ENCODE measurements at places on chromosomes 4 and X.

DNA sequence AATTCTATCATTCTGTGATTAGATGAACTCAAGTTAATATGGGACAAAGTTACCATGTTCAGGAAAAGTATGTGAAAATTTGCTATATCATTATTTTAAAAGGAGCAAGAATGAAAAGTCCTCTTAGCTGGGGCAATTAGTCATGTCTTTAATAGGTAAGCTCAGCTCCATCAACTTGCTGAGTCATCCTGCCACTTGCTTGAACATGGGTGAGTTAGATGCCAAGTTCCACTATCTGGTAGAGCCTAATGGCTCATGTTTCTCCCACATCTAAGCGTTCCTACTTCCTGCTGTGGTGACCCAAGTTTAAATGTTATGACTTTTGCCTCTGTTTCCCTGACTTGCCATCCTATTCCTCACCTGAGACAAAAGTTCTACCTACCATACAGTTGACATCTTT is 276.8 kb downstream of the ZNF674 start:
- DNase-seq = no peak

DNA sequence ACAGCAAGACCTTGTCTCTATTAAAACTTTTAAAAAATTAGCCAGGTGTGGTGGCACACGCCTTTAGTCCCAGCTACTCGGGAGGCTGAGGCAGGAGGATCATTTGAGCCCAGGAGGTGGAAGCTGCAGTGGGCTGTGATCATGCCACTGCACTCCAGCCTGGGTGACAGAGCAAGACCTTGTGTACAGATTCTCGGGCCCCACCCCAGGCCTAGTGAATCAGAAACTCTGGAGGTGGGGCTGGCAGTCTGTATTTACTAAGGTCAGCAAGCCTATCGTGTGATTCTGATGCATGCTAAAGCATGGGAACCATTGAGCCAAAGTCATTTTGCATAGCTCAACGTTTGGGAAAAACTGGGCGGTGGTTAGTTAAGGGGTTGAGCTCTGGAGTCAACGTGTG is 3.5 kb downstream of the S100G start:
- DNase-seq = no peak

GRCh38 chrX:139158256-139158655 is 372.3 kb upstream of the F9 start:
- DNase-seq = no peak

- no peak for DNase-seq
Measured at GRCh38 chrX:43525901-43526610, 130.0 kb upstream of the MAOA start.

DNA sequence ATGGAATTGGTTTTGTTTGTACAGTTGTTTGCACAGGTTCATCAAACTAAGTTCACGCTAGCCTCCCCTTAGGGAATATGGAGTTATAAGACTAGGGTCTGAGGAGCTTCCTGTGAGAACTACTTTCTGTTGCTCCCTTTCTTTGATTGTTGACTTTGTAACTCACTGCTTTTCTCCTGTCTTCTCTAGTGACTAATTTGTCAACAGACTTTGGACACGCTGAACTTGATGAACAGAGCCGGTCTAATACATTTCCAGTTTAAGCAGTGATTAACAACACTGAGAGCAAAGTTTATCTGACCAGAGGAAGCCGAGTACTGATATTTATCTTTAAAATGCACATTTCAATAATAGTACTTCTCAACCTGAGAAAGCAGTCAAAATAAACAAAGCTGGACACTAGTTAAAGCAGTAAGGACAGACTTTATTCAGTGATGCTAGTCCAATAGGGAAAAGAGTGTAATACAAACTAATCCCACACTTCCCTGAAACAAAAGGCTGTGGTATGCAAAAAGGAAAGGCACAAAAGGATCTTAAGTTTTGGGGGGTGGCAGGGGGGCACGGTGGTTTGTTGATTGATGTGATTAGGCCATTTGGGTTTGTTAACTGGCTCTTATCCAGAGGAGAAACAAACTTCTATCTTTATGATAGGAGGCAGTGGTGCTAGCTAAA is 2.7 kb upstream of the NUDT9 start:
- no peak for DNase-seq

DNA sequence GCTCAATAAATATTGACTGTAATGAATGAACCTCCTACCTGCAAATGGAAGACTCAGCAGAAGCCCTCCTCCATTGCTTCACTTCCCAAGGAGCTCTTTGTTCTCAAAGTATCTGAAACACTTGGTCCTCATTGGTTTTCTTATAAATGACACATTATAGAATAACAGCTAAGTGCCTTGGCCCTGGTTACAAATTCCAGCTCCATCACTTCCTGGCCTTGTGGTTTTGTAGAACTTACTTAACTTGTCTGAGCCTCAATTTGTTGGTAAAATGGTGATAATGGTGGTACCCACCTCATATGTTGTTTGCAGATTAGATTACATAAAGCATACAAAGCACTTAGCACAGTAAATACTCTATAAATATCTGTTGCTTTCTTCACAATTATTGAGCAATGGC is 25.2 kb upstream of the SMIM20 start:
- DNase-seq = no peak

DNA sequence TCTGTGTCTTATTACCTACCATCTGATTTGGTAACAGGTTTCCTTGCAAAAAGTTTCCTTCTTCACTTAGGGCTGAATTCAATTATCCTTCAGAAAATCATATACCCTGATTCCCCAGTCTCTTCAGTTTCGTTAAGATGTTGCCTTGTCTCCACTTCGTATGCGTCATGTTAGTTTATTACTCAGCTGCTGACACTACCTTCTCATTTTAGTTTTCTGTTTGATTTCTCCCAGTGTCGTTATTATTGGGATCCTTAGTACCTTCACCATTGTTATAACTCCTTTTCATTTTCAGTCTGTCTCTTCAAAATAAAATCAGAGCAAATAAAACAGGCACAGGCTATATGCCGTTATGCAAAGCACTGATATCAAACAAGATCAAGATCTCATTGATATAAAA is 87.5 kb upstream of the RBPJ start:
- no peak for DNase-seq

All from activated CD4-positive, alpha-beta T cell treated with anti-CD3 and anti-CD28 coated beads, Interleukin-2, amount 50 U/mL, for 4 hours (primary cell).